ENCODE measurements at places on chromosomes 13 and 19. TPM values are rescaled to one million over a fixed set of nuclear protein-coding genes. Genes with fewer than 3 reads are reported as not detected.

Gene ADGRE1
- not detected for total RNA-seq

DNA sequence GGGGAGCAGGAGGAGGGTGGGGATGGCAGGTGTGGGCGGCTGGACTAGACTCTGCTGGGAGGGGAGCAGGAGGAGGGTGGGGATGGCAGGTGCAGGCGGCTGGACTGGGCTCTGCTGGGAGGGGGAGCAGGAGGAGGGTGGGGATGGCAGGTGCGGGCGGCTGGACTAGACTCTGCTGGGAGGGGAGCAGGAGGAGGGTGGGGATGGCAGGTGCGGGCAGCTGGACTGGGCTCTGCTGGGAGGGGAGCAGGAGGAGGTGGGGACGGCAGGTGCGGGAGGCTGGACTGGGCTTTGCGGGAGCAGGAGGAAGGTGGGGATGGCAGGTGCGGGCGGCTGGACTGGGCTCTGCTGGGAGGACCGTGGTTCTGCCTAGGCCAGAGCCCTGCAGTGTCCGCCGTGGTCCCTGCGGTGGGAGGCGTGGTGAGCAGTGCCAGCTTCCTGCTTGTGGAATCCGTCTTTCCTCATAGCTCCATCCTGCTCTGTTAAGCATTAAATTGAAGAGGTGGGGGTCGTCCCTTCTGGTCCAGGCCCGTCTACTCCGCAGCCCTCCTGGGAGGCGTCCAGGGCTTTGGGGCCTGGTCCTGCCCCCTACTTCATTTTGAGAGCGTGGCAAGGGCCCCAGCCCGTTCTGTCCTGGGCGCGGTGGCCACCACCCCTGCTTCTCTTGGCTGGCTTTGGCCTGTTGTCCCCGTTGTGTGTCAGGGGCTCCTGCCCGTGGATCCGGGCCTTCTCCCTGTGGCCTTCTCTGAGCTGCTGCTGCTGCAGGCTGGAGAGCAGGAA lies 4.7 kb downstream of the SPPL2B start:
- DNase-seq, result peak; percentile 84

DNA sequence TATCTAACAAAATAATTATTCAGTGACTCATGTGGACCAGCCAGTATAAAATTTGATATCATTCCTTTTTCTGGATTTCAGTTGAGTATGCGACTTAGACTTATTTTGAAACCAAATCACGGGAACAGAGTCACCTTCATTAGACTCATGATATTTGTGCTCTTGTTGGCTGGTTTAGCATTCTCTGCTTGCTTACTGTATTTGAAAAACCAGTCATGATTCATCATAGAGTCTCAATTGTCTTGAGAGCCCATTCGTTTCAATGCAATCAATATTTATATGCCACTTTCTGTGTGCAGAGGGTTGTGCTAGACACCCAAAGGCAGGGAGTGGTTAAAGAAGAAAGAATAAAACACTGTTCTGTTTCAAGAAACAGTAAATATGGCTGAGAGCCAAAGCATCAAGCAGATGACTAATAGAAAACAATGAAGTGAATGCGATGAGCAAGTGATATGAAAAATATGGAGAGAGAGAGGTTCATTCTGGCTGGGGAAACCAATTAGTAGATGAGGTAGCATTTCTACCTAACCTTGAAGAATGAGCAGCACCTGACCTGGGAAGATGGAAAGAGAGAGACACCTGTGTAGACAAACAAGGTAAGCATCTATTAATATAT lies 99.6 kb upstream of the MBNL2 start:
- DNase-seq, result no peak

- no peak for DNase-seq
Measured at GRCh38 chr13:19597523-19597922, 35.9 kb upstream of the MPHOSPH8 start.

DNA sequence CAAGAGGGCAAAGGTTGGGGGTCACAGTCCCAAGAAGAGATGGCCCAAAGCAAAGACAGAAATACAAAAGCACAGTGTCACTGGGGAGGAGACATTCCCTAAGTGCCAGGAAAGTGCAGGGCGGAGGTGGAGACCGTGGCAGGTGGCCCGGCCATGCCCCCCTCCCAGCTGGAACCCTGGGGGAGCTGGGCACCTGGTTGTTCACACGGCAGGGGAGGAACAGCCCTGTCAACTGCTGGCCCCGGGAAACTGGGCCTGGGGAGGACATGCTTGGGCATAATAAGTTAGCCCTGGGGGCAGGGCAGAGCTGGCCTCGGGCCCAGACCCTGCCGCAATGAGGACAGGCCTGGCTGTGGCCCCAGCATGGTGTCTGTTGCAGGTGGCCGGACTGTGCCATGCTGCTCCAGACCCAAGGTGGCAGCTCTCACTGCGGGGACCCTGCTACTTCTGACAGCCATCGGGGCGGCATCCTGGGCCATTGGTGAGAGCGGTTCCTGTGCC lies 7.4 kb downstream of the HPN start:
- no peak for DNase-seq

GRCh38 chr13:61797397-61797796 lies 381.7 kb upstream of the PCDH20 start:
- no peak for DNase-seq
